ENCODE measurements at places on chromosomes 2 and 18.
A peak's percentile ranks its signal among the peaks of the same experiment; 100 is the strongest.

DNA sequence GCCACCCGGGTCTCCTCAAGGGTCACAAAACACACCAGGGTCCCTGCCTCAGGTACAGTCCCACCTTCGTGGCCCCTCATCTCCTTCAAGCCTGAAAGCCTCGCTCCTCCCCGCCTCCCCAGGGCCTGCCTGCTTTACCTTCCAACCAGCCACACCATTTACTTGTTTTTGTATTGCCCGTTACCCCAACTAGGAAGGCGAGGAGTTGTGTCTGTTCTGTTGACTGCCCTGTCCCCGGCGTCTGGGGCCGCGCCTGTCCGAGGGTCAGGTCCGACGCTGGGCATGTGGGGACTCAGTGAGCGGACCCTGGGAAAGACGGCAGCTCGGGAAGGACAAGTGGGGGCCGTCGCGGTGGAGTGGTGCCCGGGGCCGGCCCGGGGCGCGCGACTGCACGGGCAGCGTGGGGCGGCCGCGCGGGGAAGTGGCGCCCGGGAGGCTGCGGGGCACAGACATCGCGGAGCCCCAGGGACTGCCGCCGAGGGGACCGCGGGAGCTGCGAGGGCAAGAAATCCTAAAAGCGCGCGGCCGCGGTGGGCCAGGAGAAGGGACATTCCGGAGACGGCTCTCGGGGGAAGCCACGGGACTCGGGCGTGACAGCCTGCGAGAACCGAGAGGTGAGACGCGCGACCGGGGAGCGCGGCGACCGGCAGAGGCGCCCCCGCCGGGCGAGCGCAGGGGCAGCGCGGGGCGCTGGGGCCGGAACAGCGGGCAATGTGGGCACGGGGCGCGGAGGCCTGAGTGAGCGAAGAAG, 797 bp upstream of the GRHL1 start:
- DNase-seq: peak; percentile 43

DNA sequence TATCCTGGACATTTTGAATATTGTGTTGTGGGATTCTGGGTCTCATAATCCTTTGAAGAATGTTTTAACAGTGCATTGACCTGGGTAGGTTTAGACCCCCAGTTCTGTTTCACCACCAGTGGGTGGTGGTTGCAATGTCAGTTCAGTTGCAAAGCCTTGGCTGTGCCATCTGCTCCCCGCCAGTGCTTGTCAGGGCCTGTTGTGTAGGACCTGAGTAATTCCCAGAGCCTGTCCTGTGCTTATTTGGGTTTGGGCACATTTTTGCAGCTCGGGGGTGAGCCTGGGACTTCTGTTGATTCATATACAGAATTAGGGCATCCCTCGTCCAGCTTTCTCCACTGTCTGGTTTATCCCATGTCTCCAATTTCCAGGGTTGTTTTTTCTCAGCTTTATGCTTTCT, 24.8 kb downstream of the ATP9B start:
- no peak for DNase-seq

DNA sequence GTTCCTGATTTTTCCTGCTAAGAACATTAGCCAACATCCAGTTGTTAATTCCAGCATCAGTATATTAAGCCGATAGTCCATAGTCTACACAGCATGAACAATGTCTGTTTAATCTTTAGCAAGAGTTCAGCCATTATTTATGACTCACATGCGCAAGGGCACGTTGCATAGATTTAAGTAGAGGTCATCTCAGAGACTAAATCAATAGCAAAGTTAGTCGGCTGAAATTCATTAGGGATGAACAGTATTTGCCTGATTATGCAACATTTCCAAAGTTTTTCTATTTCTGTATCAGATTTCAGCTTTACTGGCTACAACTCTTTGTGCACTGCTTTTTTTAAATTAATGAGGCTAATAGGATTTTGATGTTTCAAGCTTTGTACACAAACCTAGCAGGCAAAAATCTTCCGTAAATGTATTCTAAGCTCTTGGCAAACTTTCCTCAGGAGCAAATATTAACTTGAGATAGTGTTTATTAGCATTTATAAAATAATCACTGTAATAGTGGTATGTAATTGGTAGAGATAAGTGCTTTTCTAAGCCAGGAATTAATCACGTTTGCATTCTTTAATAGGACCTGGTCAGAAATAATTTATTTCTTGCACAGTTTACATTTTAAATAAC, 578.7 kb upstream of the ID2 start:
- no peak for DNase-seq

- DNase-seq: no peak
Measured at GRCh38 chr2:127108090-127108523, 1.2 kb upstream of the BIN1 start.

DNA sequence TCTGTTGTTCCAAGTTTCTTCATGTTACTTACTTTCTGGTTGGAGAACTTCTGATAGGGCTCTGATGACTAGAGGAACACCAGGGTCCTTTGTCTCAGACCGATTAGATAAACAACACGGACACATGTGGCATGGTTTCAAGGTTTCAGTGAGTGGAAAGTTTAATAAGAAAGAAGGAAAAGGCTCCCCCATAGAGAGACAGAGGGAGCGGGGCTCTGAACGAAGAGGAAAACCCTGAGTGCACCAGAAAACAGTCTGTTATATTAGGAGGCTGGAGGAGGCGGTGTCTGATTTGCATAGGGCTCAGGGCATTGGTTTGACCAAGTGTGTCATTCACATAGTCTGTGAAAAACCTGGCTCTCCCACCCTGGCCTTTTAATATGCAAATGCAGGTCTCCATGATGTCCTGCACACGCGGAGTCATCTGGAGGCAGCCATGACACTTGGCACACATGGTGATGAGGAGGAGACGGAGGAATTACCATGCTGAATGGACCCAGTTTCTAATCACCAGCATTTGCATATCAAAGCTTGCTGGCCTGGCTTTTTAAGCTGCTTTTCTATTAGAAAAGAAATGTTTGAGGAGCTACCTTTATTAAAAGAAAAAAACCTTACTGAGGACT, 94.2 kb downstream of the PTPN4 start:
- no peak for DNase-seq

DNA sequence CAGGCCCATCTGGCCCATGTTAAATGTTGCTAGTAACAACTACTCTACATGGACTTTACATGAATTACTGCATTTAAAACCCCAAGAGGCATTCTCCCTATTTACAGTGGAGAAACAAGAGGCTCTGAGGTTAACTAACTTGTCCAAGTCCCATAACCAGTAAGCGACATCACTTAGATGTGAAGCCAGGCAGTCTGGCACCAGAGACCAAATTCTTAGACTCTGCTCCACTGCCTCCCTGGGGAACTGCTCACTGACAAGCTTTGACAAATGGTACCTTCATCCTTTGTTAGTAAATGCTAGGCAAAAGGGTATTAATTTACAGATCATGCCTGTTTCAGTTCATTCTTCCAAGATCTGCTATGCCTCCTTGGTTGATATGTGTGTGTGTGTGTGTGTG, 124.8 kb downstream of the AFF3 start:
- DNase-seq: no peak

GRCh38 chr2:212619954-212620353, 81.4 kb upstream of the ERBB4 start:
- DNase-seq: no peak

GRCh38 chr2:205738117-205738968, 56.0 kb downstream of the NRP2 start:
- DNase-seq: no peak

All from progenitor cell of endocrine pancreas (in vitro differentiated cells).